Heart left ventricle (tissue), 16 donors: ENCODE measurements at places on chromosomes 7 and 10. TPM values are rescaled to one million over a fixed set of nuclear protein-coding genes. Genes with fewer than 3 reads are reported as not detected.
A peak's percentile ranks its signal among the peaks of the same experiment; 100 is the strongest.

DNA sequence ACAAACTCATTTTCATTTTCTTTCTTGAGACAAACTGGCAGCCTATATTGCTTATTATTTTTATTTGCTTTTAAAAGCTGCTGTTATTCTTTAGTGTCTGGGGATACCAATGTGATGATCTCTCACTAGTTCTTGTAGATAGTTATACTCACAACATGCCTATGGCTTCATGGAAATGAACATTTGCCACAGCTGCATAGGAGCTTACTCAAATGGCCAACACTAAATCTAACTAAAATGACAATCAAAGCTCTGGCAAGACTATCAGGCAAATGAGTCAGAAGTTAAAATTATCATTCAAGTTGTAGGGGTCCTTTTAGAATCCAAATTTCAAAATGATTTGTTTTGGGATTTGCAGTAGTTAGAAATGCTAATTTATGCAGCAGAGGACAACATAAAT is 225.9 kb downstream of the ANK3 start:
- no peaks in the 10 kb centered on the region for H3K4me1 ChIP-seq
- H3K27ac ChIP-seq: no peak overlapping the region
- H3K27me3 ChIP-seq: no peaks in the 10 kb centered on the region

GRCh38 chr7:698515-699475 is 27.7 kb upstream of the DNAAF5 start:
- H3K27me3 ChIP-seq: no peaks in the 10 kb centered on the region
- peaks cover 25% of the 10 kb centered on the region for H3K4me1 ChIP-seq
- H3K36me3 ChIP-seq: no peaks in the 10 kb centered on the region
- H3K4me3 ChIP-seq: no peak overlapping the region

DNA sequence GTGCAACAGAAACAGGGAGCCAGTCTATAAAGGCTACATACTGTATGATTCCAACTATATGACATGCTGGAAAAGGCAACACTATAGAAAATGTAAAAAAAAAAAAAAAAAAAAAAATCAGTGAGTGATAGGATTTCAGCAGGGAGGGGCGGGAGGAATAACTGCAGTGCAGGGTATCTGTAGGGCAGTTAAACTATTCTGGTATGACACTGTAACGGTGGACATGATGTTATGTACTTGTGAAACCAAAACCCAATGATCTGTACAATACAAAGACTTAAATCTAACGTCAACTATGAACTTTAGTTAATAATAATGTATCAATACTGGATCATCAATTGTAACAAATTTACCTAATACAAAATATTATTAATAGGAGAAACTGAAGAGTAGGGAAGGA is 14.3 kb downstream of the WASL start:
- H3K27ac ChIP-seq: no peak overlapping the region
- H3K36me3 ChIP-seq: no peaks in the 10 kb centered on the region
- H3K27me3 ChIP-seq: no peaks in the 10 kb centered on the region
- no peak for DNase-seq
- no peak overlapping the region for H3K4me3 ChIP-seq

GRCh38 chr7:91847231-91847630 is 33.3 kb downstream of the MTERF1 start:
- no peak overlapping the region for H3K4me3 ChIP-seq
- no peaks in the 10 kb centered on the region for H3K36me3 ChIP-seq
- no peak overlapping the region for H3K27ac ChIP-seq
- no peak for DNase-seq

GRCh38 chr10:113284635-113285034 is 268.2 kb upstream of the HABP2 start:
- no peaks in the 10 kb centered on the region for H3K4me1 ChIP-seq
- H3K27ac ChIP-seq: no peak overlapping the region
- H3K4me3 ChIP-seq: no peak overlapping the region

DNA sequence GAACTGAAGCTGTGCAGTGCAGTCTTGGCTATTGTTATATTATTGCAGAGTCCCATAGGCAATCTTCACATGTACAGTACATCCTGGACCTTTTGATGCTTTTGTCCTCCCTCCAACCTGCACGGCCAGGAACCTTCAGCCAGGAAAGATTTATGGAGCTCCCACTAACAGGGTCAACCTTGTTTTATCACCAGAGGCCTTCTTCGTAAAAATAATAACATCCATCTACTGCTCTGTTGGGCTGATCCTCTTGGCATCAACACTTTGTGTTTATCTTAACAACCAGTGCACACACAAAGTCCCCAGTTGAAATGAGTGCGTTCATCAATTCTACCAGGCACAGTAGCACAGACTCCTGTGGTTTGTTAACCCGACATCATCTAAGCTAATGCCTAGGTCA is 72.4 kb downstream of the AGMO start:
- H3K36me3 ChIP-seq: no peaks in the 10 kb centered on the region
- H3K4me3 ChIP-seq: no peak overlapping the region
- H3K27me3 ChIP-seq: no peaks in the 10 kb centered on the region
- H3K4me1 ChIP-seq: no peaks in the 10 kb centered on the region
- H3K27ac ChIP-seq: no peak overlapping the region
- no peak for DNase-seq

- peaks cover 5% of the 10 kb centered on the region for H3K4me1 ChIP-seq
- DNase-seq: no peak
- no peak overlapping the region for H3K27ac ChIP-seq
- H3K27me3 ChIP-seq: no peaks in the 10 kb centered on the region
These were observed 25.5 kb downstream of the AKR1B1 start for GRCh38 chr7:134433430-134433829.

GRCh38 chr10:68142761-68143160 is 33.5 kb downstream of the MYPN start:
- DNase-seq: no peak
- H3K4me1 ChIP-seq: no peaks in the 10 kb centered on the region
- H3K4me3 ChIP-seq: no peak overlapping the region
- peaks cover 48% of the 10 kb centered on the region for H3K36me3 ChIP-seq

GRCh38 chr7:101674439-101674838 is 45.3 kb upstream of the MYL10 start:
- H3K4me1 ChIP-seq: no peaks in the 10 kb centered on the region
- H3K4me3 ChIP-seq: no peak overlapping the region
- H3K36me3 ChIP-seq: no peaks in the 10 kb centered on the region
- H3K27me3 ChIP-seq: no peaks in the 10 kb centered on the region
- no peak overlapping the region for H3K27ac ChIP-seq
- DNase-seq: no peak

GRCh38 chr7:290554-291372 is 793 bp downstream of the FOXL3 start:
- H3K27ac ChIP-seq: no peak overlapping the region
- no peaks in the 10 kb centered on the region for H3K4me1 ChIP-seq
- no peak overlapping the region for H3K4me3 ChIP-seq
- no peak for DNase-seq
- no peaks in the 10 kb centered on the region for H3K36me3 ChIP-seq
- H3K27me3 ChIP-seq: peaks cover 78% of the 10 kb centered on the region

GRCh38 chr10:6907877-6908530 is 327.9 kb upstream of the PRKCQ start:
- H3K27me3 ChIP-seq: no peaks in the 10 kb centered on the region
- peaks cover 2% of the 10 kb centered on the region for H3K4me1 ChIP-seq
- H3K4me3 ChIP-seq: no peak overlapping the region
- no peak for DNase-seq
- H3K27ac ChIP-seq: no peak overlapping the region
- H3K36me3 ChIP-seq: no peaks in the 10 kb centered on the region

- H3K36me3 ChIP-seq: no peaks in the 10 kb centered on the region
- DNase-seq: no peak
- H3K27me3 ChIP-seq: peaks cover 7% of the 10 kb centered on the region
These were observed 87.1 kb downstream of the HECW1 start for GRCh38 chr7:43199371-43200160.

GRCh38 chr7:157138424-157139110 is at the start of gene UBE3C:
Gene UBE3C (plus strand): TSS chr7:157138926. CDS start chr7:157139273, 347 bp downstream.
- no peaks in the 10 kb centered on the region for H3K27me3 ChIP-seq
- H3K36me3 ChIP-seq: no peaks in the 10 kb centered on the region
- peak within 1 kb of the TSS; percentile 65 for H3K4me3 ChIP-seq
- H3K4me1 ChIP-seq: peaks cover 14% of the 10 kb centered on the region
- peak; percentile 95 for DNase-seq
- H3K27ac ChIP-seq: peak within 1 kb of the TSS; percentile 90

GRCh38 chr7:37832194-37832593 is 16.2 kb upstream of the NME8 start:
- H3K27ac ChIP-seq: no peak overlapping the region
- peak; percentile 76 for DNase-seq
- H3K36me3 ChIP-seq: no peaks in the 10 kb centered on the region
- no peak overlapping the region for H3K4me3 ChIP-seq
- peaks cover 2% of the 10 kb centered on the region for H3K4me1 ChIP-seq

DNA sequence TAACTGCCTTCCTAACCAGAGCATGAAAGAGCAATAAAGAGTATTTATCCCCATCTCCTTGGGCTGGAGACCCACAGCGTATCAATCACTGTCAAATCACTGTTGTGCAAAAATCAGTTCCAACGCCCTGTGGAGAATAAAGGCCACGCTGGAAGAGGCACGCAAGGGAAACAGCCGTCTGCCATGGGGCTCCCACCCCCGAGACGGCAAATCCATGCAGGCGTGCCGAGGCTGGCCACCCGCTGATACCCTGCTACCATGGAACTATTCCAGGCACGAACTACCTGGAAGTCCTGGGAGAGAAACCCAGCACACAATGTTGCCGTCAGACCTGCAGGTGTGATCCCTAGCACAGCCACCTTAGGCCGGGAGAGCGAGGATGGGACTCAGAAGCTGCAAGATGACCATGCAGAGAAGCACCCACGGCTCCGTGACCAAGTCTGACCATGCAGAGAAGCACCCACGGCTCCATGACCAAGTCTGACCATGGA is 185.3 kb downstream of the DIP2C start:
- no peak overlapping the region for H3K4me3 ChIP-seq
- H3K27me3 ChIP-seq: no peaks in the 10 kb centered on the region
- H3K4me1 ChIP-seq: peaks cover 5% of the 10 kb centered on the region
- H3K27ac ChIP-seq: no peak overlapping the region
- no peak for DNase-seq
- no peaks in the 10 kb centered on the region for H3K36me3 ChIP-seq

The COX19 gene
- 6.6 TPM for polyA plus RNA-seq

The RASA4 gene
- 8.1 TPM for polyA plus RNA-seq

The KDM7A gene
- 5.9 TPM for polyA plus RNA-seq

The ZNF425 gene
- 0.27 TPM for polyA plus RNA-seq

The NME8 gene
- polyA plus RNA-seq: not detected

The TMEM273 gene
- 19.5 TPM for polyA plus RNA-seq

The HOXA4 gene
- 0.69 TPM for polyA plus RNA-seq

The RHOBTB1 gene
- polyA plus RNA-seq: 7.5 TPM

The TMEM184A gene
- polyA plus RNA-seq: 0.19 TPM

The GIMAP4 gene
- 35.5 TPM for polyA plus RNA-seq

The SLC13A1 gene
- polyA plus RNA-seq: not detected

The OPN4 gene
- polyA plus RNA-seq: 0.03 TPM
